ENCODE measurements at places on chromosomes 11 and 22. TPM values are rescaled to one million over a fixed set of nuclear protein-coding genes. Genes with fewer than 3 reads are reported as not detected.

Gene APOBEC3H
- polyA plus RNA-seq = not detected

GRCh38 chr11:1076061-1076665 lies 1.5 kb downstream of the MUC2 start:
- no peak for DNase-seq

DNA sequence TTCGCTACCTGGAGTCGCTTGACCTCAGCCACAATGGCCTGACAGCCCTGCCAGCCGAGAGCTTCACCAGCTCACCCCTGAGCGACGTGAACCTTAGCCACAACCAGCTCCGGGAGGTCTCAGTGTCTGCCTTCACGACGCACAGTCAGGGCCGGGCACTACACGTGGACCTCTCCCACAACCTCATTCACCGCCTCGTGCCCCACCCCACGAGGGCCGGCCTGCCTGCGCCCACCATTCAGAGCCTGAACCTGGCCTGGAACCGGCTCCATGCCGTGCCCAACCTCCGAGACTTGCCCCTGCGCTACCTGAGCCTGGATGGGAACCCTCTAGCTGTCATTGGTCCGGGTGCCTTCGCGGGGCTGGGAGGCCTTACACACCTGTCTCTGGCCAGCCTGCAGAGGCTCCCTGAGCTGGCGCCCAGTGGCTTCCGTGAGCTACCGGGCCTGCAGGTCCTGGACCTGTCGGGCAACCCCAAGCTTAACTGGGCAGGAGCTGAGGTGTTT lies 12.8 kb downstream of the TSKU start:
- no peak for DNase-seq

DNA sequence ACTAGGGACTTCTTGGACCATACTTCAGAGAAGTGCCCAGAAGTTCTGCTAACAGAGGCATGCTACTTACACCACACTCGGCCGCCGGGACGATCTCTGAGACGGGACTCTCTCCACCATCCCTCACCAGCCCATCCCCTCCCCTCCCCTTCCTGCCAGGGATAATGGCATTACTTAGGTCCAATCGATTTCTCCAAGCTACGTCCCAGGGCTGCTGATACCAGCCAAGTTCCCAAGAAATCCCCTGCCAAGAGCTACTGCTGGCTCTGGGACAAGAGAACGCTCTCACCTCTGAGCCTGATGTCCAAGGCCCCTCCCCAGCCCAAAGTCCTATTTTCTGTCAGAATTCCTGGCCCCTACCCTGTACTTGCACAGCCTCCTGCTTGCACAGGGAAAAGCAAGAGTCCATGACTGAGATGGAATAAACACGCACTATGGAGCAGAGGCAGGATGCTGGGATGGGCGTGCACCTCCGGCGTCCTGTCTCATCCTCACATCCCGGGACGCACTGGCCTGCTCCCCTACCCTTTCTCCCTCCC lies 42.7 kb downstream of the GDPD5 start:
- DNase-seq = no peak

- no peak for DNase-seq
Measured at GRCh38 chr11:126100716-126101115, 38.0 kb upstream of the CDON start.

Data from naive thymus-derived CD4-positive, alpha-beta T cell (primary cell).